Cortex of kidney (tissue), 1 donor: ENCODE measurements at places on chromosomes 4 and X.

DNA sequence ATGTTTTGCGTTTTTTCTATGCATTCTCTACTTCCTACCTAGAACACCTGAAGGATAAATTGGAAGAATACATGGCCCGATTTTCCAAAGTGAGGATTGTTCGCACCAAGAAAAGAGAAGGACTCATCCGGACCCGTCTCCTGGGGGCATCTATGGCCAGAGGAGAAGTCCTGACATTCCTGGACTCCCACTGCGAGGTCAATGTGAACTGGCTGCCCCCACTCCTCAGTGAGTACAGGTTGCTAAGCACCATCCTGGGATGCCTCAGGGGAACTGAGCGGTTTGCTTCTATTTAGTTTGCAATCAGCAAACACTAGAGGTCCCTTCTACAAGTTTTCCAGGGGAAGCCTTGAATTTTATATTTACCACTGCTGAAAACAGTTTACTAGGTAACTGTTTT, 359.3 kb upstream of the GALNT7 start:
- DNase-seq = no peak

GRCh38 chrX:10011991-10012390, 44.8 kb downstream of the CLDN34 start:
- no peak for DNase-seq

DNA sequence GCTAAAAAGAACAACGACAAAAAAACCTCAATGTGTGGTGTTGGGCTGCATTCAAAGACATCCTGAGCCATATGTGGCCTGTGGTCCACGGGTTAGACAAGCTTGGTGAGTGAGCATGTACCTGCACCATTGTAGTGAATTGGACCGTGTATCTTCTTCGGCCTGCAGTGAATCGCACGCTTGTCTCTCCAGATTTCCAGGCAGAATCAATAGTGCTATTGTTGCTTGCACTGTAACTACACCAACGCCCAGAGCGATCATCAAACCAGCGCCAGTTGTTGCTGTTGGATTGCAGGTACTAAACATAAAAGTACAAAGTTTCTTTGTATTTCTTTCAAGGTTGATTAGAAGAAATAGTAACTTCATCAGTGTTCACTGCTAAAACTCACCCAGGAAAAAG, 101.6 kb downstream of the HUWE1 start:
- DNase-seq = no peak

DNA sequence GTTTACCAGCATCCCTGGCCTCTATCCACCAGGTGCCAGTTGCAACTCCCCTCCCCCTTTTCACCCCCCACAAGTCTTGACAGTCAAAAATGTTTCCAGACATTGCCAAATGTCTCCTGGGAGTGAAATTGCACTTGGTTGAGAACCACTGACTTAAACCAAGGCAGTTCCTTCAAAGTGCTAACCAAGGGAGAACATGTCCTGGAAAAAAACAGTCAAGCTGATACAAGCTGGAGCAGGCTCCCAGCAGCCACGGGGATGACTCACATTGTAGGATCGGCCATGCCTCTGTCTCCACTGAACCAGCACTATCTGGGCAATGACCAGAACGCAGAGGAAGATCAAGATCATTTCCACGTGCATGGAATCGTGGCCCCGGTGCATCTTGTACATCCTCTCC, 11.4 kb downstream of the RNF175 start:
- no peak for DNase-seq

GRCh38 chr4:177484613-177485021, 42.4 kb upstream of the AGA start:
- DNase-seq = no peak

DNA sequence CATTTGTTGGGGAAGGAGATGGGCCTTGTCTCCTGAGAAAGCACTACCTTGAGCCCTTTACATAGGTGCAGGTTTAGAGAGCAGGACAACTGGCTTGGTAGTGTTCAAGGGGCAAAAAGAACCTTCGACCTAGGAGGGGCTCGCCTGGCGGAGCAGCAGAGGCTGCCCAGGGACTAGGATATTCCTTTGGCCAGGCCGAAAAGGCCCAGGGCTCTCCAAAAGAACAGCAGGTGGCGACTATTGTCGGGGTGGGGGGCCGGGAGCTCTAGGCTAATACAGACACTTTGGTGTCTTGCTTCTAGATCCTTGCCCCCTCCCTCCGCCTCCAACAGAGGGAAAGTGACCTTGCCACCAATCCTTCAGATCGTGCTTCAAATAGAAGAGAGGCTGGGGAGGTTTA, 7.1 kb upstream of the POU3F4 start:
- DNase-seq = no peak

GRCh38 chr4:112061207-112061817, 83.9 kb upstream of the FAM241A start:
- DNase-seq = no peak

GRCh38 chrX:10017872-10018271, 50.7 kb downstream of the CLDN34 start:
- no peak for DNase-seq

- DNase-seq = no peak
Observed at GRCh38 chr4:8506373-8507195, 66.0 kb downstream of the TRMT44 start.

DNA sequence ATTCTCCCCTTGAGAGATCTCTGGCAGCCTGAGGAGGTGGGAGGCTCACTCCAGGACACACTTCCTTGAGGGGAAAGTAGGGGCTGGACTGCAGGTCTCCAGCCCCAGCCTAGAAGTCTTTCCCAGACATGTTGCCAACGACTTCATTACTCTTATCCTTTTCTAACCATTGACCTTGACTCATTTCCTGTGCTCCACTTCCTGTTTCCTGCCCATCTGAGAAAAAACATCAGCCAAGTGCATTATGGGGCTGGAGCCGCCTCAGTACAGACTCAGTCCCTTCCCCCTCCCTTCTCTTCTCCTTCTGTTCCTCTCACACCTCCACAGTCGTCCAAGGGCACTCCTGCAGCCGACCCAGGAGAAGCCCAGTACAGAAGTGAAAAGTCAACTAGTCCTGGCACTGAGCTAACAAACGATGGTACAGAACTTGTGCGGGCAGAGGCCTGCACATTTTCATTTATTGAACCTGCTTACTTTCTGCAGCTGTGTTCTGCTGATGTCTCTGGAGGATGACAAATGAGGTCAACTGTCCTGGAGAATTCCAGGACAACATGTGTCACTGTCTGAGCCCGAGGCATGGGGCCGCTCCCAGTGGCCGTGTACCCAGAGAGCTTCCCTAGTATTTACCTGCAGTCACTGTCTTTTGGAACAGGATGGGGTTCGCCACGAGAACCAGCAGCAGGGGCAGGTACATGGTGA, 20.1 kb downstream of the GPR143 start:
- DNase-seq = no peak

DNA sequence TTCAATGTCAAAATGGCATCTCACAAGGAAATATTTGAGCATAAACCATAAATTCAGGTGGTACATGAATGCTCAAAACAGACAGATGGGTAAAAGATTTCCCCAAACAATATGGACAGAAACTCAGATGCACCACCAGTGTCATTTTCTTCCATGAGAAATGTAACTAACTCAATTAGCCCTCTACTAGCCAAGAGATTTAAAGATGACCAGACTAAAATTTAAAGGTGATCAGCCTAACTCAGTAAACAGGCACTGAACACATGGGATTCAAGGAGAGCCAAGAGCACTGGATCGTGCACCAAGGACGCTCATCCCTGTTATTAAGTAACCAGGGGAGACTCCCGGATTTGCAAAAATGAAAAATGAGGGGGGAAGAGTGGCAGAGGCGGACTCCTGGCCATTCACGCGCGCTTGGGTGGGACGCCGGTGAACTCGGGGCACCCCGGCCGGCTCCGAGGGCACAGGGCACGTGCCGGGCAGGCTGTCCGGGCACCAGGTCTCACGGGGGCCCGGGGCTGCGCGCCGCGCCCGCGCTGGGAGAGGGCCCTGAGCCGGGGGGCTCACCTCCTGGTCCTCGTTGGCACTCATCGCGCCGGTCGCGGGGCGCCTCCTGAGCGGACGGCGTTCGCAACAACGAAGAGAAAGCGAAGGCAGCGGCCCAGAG, 490 bp downstream of the RWDD4 start:
- no peak for DNase-seq
